NCI-H2171 (cell line): ENCODE measurements at places on chromosomes 1 and 21.
A peak's percentile ranks its signal among the peaks of the same experiment; 100 is the strongest.

DNA sequence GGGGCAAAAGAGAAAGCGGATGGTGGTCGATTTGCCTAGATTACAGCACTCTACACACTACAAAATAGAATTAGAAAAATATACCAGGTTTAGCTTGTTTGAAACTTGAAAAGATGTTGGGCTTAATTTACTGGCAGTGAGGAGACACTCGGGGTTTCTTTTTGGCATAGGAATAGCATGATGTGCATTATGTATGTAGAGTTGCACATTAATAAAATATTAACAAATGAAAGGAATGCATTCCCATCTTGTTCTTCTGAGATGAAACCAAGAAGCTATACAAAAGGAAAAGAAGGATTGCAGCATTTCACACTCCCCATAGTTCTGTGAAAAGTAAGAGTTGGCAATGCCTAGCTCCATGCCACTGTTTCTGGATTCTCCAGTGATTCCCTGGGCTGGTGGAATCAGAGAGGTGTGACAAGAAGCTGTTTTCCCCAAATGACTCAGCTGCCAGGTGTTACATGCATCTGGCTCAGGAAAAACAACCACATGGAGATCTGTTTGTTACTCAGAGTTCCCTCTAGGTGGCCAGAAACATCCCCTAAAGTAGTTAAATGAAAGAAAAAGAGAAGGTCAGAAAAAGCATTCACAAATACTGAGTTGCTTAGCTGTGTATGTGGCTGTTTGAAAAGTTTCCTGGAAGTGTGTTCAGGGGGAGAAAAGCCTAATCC, 115.6 kb downstream of the UCK2 start:
- peak; percentile 32 for DNase-seq

- DNase-seq = no peak
These were observed 9.5 kb upstream of the RNF186 start for GRCh38 chr1:19824541-19824940.

DNA sequence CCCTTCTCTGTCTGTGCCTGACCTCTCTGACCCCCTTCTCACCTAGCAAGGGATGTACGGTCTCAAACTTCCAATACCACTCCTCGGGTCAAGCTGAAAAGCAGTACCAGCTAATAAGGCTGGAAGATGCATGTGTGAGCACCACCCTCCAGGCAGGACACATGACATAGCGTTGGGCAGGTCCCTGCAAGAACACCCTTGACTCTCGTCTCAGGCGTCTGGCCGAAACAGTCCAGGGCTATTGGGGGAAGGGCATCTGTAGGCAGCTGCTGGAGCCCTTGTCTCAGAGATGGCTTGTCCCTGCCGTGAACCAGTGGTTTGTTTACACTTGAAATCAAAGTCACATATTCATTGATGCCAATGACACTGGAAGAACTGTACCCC, 56.5 kb downstream of the CD46 start:
- DNase-seq = no peak

DNA sequence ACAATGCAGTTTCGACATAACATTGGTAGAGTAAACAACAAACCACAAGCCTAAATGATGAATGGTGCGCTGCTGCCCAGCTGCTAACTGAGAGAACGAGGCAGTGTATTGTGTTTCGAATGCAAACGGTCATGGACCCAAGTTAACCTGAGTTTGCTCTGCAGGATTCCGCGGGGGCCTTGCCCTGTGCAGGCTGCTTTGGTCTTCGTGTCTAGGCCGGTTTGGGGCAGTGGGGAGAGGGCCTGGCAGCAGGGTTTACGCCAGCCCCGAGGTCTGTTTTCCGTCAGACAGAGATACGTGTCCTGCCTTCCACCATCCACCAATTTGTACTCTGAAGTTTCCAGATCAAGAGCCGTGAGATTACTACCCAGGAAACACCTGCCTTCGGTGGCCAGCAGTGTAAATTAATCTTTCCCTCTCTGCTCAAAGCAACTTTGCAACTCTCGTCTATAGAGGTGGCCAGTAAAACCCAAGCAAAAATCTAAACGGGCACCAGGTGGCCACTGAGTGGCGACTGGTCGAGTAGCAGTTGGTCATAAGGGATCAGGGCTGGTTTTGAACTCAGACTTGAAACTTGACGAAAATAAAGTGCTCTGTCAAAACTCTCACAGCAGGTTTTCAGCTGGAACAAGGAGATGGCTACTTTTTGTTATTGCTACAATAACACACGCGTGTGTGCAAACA, 6.3 kb upstream of the PRDM15 start:
- no peak for DNase-seq

- DNase-seq = no peak
These were observed 4.7 kb downstream of the SPEN start for GRCh38 chr1:15852036-15852827.

DNA sequence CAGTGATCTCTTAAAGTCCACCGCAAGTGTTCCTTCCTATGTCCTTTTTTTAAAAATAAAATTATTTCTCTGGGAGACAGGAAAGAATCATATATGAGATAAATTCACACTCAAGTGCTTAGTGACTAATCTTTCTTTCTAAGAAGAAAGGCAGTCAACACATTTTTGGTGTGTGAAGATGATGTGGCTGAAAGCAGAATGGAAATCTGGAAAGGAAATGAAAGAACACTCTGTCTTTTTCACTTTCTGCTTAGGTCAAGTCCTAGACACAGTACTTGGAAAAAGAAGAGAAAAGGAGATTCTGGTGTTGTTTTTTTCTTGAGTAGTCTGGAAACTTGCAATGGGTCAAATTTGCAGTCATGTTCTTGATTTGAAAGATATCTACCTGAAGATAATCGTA, 45.5 kb upstream of the PRRX1 start:
- no peak for DNase-seq

DNA sequence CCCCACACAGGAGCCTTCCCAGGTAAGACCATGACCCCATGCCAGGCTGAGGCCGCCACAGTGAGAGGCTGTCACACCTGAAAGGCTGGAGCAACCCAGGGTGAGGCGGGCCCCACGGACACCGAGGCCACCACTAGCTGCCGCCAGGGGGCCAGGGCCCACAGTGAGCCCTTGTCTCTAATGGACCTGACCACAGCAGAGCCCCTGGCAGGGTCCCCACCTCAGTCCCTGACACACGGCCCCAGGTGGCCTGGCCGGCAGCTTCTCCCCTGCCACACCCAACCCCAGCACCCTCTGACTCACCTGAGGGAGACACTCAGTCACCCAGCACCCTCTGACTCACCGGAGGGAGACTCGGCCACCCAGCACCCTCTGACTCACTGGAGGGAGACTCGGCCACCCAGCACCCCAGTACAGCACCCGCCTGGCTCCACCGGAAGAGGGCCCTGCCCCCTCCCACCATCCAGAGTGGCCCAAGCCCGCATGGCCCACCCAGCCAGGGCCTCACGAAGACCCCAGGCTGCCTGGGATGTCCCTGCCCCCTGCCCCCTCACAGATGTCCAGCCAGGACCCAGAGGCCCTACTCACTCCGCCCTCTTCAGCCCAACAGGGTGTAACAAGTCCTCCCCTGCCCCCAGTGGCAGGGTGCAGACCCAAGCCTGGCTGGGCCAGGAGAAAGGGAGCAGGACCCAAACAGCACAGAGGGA, 4.4 kb downstream of the DVL1 start:
- DNase-seq = no peak

GRCh38 chr1:155179112-155180031, 5.7 kb downstream of the TRIM46 start:
- DNase-seq = no peak

DNA sequence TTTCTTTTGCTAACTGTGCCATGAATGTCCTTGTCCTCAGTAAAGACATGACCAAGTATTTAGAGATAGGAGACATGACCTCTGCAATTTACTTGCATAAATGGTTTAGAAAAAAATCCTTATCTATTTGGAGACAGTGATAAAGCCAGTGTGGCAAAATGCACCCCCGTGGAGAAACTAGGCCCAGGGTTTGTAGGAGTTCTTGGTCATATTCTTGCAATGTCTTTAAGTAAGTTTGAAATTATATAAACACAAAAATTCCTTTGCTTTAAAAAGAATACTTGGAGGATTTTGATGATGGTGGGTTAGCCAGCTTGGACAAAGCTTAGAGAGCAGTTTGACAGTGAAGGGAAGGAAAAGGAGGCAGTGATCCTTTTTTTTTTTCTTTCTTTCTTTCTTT, 101.9 kb upstream of the SLC45A1 start:
- DNase-seq = no peak

DNA sequence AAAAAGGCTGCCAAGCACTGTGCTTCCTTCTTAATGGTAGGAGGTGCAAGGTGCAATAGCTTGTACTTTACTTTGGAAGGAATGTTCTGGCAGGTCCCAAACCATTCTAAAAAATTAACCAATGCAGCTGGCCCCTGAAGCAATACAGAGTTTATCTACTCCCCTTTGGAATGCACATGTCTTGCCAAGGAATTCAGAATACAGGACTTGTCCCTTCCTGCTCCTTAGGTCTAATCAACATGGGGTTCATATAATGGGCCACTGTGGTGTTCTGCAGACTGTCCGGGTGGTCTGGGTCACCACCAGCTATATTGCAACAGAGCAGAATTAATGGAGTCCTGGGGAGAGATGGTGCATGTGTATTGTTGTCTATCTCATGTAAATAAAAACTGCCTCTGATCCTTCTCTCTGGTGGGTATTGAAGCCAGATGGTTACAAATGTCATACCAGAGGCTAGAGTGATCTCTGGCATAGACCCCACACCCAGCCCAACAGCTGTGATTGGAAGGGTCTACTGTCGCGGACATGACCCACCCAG, 112.8 kb downstream of the RIPK4 start:
- DNase-seq = no peak

DNA sequence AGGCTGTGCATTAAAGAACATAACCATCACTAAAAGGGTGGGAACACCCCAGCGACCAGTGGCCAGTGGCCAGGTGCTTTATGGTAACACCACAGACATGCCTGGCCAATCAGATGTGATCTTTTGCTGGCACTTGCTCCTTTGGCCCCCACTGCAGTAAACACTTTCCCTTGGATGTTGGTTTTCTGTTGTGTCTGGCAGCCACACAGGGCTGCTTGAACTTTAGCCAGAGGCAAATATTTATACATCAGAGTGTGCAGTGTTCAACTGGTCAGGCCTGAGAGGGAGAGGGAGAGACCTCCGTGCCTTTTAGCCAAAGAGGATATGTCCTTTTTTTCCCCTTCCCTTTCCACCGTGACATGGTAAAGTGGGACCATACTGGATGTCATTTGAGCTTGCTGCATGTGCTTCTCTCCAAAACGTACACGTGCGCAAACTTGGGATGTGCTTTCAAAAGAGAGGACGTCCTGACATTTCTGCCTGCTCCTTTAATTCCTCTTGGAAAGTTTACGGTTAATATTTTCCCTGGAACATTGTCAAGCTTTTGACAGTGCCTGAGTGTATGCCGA, 101.2 kb downstream of the NFIA start:
- DNase-seq = no peak

DNA sequence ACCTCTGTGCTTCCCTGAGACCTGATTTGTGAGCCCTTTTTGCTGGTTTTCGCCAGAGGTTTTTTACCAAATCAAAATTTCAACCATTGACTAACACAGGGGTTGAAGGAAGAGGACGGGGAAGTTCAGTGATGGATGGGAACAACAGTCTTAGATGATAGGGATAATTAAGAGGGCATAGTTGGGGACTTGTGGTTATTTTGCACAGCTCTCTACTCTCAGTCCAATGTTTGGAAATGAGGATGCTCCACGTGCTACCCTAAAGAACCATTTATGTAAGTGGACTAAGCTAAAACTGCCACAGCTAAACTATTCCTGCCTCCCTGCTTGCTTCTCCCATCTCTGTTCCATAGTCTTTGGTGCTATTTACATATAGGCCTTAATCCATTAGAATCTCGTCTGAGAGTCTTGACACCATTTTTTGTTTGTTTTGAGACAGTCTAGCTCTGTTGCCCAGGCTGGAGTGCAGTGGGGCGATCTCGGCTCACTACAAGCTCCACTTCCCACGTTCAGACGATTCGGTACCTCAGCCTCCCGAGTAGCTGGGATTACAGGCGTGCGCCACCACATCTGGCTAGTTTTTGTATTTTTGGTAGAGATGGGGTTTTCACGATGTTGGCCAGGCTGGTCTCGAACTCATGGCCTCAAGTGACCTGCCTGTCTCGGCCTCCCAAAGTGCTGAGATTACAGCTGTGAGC, 684 bp upstream of the MCL1 start:
- no peak for DNase-seq

- DNase-seq = no peak
These were observed 186.1 kb upstream of the CAMK1G start for GRCh38 chr1:209397371-209397770.

GRCh38 chr1:243393096-243393495, 137.3 kb downstream of the SDCCAG8 start:
- peak; percentile 50 for DNase-seq

DNA sequence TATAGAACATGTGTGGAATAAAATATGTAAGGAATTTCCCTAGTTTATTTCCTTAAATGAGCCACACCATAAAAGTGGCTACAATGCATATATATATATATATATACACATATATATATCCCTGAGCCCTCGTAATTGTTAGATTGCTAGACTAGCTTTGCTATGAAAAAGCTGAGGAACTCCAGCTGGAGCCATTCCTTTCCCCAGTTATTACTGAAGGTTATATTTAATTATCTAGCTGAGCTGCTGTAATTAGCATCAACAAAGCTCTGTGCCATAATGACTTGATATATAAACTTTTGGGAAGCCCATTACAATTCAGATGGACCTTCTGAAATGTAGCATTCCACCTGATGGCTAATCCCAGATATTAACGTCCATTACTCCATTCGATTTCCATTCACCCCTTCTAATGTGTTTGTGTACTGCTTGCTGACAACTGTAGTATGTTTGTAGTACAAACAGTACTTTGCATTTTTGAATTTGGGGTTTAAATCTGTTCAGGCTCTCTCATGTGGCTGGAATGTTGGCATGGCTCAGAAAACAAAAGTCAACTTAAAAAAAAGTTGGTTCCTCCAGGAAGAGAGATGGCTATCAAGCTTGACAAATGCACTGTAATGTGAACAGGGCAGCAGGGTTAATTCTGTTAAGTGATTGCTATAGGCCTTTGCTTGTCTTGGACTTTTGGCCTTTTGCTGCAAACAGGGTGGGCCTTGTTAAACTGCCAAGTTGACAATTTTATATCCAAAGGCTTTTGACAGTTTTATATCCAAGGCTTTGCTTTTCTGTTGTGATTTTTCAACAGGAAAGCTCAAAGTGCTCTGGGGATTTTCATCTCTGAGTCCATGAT, 170.0 kb downstream of the LTN1 start:
- no peak for DNase-seq

- no peak for DNase-seq
These were observed 195.2 kb upstream of the RAB4A start for GRCh38 chr1:229075716-229076115.

DNA sequence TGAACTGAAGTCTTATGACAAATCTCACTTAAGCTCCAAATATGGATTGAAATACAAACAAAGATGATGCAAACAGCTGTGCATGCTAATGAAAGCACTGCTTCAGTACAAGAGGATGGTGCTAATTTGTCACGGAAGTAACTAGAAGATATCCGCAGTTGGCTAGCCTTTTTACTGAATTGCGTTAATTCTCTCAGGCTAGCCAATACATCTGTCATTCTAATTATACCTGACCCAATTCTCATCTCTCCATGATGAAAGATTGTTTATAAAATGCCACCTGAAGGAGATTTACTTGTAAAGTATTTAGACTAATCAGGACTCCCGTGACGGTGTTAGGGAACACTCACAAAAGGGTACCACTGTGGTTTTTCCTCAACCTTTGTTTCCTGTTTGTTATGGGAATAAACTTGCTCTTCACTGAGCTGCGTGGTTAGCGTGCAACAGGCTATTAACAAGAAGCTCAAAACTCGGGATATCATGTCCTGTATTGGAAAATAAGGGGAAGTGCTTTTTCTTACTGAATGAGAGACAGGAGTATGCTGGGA, 162.5 kb downstream of the APP start:
- peak; percentile 45 for DNase-seq

- DNase-seq = no peak
These were observed 20.8 kb downstream of the MAB21L3 start for GRCh38 chr1:116131866-116132605.

GRCh38 chr1:24501371-24502064, 1.1 kb upstream of the RCAN3 start:
- DNase-seq = no peak
